Stimulated activated CD8-positive, alpha-beta memory T cell treated with anti-CD3 and anti-CD28 coated beads, Interleukin-12 subunit alpha, Interleukin-12 subunit beta, amount 100 ng/mL, for 1 hour (primary cell): ENCODE measurements at places on chromosomes 1 and 21.

- no peak for DNase-seq
These were observed 118.1 kb upstream of the PPP2R5A start for GRCh38 chr1:212167098-212167497.

GRCh38 chr1:44032170-44032790, 1.0 kb upstream of the SLC6A9 start:
- no peak for DNase-seq

DNA sequence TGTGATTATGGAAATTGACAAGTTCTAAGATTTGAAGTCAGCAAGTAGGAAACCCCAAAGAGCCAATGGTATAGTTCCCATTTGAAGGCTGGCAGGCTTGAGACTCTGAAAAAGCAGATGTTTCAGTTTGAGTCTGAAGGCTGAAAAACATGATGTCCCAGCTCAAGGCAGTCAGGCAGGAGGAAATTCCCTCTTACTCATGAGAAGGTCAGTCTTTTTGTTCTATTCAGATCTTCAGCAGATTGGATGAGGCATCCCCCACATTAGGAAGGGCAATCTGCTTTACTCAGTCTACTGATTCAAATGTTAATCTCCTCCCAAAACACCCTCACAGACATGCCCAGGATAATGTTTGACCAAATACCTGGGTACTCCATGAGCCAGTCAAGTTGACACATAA, 372.5 kb upstream of the ST6GALNAC5 start:
- no peak for DNase-seq

DNA sequence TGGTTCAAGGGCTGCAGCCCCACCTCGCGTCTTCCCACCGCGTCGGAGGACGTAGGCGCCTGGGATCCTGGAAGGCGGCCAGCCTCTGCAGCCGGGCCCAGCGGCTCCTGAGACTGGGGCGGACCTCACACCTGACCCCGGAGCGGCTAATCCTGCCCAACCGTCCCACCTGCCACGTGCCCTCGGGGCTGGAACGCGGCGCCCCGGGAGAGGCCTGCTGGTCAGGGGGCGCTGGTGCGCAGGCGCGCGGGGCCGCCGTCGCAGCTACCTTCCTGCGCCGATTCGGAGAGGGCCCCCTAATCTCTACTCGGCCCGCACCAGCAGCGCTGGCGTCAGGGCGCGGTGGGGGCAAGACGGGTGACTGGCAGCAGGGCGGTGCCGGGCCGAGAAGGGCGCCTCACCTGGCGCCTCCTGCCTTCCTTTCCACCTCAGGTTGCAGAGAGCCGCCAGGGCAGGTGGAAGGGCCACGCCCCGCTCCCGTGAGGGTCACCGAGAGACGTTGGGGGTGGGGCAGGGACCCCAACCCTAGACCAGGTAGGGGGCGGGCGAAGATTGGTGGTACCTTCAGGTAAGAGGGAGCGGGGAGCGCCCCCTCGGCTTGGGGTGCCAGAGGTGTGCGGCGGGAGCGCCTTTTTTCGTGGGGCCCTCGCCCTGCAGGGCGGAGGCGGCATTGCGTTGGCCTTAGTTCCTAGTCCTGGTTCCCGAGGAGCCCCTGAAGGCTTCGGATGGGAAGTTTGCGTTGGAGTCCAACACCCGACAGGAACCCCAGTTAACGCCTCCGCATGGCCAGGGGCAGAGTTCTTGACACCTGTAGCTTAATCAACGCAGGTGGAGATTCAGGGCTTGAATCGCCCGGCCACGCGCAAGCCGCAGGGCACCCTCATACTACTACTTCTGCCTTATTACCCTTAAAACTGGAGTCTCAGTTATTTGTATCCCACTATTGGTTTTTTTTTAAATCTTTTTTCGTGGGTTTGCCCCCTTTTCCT, at the start of gene TDRD5:
TDRD5 (plus strand) TSS at position 241 of the 989 bp plus-strand sequence. CDS start 784 bp downstream, outside the sequence.
- DNase-seq = no peak

GRCh38 chr21:21085206-21085605, 87.0 kb downstream of the NCAM2 start:
- no peak for DNase-seq

DNA sequence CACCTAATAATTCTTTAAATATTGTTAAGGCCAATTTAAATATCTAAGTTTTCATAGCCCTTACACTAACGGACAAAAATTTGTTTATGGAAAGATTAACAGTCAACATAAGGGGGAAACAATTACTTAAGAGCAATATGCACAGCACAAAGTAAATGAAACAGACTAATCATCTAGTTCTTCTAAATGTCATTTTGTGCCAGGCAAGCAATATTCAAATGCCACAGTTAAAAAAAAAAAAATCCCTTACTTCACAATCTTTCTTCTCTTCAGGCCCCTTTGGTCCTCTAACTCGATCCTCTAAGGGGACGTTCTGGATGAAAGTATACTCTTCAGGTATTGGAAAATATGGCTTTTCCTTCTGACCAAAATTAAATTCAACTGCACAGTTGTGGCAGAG, 6.6 kb downstream of the HNRNPU start:
- no peak for DNase-seq

- DNase-seq = no peak
These were observed 14.3 kb upstream of the CD34 start for GRCh38 chr1:207925210-207925609.

DNA sequence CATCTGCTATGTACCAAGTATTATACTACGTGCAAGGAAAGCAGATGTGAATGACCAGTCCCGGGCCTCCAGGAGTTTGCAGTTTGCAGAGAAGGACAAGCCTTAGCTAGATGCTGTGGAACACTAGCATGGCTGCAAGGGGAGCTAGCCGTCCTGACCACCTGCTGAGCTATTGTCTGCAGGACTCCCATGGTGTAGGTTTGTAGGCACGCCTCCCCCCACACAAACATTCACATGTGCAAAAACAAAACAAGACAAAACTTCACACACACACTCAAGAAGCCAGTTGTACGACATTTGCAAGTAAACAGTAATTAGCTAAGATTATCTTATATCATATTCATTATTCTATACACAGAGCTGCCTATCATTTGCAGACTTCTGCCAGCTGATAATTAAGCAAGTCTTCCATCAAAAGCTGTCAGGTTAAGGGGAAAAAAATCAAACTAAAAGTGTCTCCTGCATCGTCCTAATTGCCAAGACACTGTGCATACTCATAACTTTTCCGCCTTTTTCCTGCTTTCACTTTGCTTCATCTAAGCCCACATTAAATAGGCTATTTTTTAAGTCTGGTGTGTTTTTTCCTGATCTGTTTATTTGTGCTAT, 10.7 kb upstream of the HNRNPU start:
- DNase-seq = no peak

DNA sequence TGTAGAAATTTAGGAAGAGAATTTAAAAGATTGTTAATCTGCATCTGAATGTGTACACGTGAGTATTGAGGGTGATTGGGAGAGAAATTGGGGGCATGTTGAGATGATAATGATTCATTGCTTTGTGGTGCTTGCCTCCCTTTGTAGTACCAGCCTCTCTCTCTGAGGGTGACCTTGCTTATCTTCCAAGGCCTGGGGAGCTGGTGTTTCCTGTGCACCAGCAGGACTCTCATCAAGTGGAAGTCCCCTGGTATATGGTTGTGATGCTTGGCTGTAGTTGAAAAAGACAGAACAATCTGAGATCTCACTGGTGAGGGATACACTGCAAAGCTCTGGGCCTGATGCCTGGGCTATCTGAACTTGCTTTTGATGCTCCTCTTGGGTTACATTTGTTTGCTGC, 4.0 kb downstream of the TCHHL1 start:
- DNase-seq = no peak

DNA sequence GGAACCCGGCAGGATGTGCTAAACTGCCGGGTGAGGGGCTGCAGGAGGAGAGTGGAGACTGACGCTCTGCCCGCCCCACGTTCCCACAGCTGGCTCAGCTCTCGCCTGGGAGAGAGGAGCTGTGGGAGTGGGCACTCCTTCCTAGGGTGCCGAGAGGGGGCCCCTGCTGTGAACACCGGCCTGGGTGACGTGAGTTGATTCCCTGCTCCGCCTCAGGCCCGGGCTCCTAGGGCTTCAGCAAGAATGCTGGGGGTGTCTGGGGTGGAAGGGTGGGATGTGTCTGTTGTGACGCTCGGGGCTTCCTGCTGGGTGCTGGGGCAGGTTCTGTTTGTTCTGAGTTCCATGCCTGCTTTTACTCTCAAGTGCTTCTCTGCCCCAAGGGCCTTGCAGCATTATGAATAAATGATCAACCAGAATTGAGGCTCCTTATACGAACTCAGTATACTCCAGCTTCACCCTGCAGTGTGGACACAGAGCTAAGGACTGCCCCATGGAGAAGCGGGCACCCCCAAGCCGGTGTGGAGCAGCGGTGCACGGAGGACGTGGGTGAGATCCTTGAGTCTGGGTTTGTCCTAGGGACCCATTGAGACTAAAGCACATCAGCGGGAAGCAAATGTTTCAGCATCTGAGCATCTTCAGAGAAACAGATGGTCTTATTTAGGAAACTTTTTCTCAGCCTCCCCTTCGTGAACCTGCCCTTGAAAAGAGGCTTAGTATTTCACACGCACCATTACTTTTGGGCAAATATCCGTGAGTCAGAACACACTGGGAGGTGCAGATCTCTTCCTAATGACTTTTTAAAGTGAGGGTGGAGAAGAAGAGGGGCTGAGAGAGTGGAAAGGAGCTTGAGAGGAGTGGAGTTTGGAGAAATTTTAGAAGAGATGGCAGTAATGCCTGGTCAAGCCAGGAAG, 41.7 kb downstream of the SYT6 start:
- no peak for DNase-seq

DNA sequence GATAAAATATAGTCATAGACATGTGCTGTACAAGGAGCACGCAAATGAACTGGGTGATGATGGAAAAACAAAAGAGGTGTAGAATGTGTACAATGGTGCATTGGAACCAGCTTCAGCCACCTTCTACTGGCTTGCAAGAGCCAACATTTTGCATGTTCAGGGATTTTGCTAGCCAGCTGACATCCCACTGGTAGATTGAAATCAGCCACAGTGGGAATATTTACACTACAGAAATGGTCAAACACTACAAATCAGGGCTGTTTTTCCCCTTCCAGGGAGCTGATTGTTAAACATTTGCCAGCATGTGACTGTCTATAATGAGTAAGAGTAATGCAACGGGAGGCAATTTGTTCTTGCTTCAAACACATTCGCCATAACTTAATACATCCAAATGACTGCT, 23.2 kb downstream of the PMVK start:
- no peak for DNase-seq

DNA sequence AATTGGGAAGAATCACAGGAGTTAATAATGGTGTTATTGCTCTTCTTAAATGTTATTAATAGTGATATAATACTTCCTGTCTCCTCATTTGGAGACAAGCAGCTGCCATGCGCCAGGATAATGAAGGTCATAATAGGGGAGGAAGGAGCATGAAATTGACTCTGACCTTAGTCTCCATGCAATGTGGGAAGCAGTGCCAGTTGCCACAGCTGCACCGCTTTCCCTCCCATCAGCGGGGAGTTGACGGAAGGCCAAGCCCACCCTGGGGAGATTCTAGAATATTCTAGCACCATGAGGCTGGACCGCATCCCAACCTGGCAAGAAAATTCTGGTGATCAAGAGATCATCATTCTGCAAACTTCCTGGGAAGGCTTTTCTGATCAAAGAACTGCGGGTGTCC, 11.0 kb upstream of the OLIG1 start:
- DNase-seq = no peak

GRCh38 chr21:39616211-39616772, 3.6 kb downstream of the B3GALT5 start:
- no peak for DNase-seq

DNA sequence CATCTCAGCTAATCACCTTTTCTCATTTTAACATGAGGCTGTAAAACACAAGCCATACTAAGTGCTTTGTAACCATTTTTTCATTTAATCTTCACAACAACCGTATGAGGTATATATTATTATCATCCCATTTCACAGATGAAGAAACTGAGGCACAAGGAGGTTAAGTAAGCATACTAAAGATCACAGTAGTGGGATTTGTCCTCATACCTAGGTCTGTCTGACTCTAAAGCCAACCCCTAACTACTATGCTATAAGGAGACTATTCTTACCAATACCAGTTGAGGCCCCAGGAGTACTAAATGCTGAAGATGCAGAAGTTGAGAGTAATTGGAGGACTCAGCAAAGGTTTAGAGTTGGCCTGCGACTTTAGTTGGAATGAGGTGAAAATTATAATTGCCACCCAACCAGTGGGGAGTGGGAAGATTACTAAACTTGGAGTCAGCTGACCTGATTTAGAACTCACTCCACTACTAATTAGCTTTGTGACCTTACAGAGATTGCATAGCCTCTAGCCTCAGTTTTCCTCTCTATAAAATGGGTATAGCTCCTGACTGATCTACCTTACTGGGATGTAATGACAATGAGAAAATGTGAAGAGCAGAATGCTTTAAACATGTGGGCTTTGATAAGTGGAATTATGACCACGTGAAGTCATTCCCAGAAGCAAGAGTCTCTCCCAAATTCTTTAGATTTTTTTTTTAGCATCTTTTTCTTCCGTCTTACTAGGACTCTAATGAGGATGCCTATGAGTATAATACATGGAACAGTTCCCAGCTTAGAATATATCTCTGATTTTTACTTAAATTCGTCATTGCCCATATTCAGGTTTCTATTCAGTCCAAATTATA, 85.8 kb upstream of the IPO9 start:
- no peak for DNase-seq

GRCh38 chr1:207049514-207049913, 1.5 kb downstream of the YOD1 start:
- no peak for DNase-seq

GRCh38 chr1:206757524-206758266, 12.9 kb upstream of the IL19 start:
- DNase-seq = no peak
